Left renal cortex interstitium (tissue), 4 donors: ENCODE measurements at places on chromosomes 7 and 10. TPM values are rescaled to one million over a fixed set of nuclear protein-coding genes. Genes with fewer than 3 reads are reported as not detected.

The ZNF680 gene
- 18.0 TPM for polyA plus RNA-seq

The PPP1R3C gene
- polyA plus RNA-seq, result 39.1 TPM

The OR2A12 gene
- polyA plus RNA-seq, result 0.03 TPM

The CDC14C gene
- polyA plus RNA-seq, result not detected

- DNase-seq, result no peak
Measured at GRCh38 chr10:117476716-117477115, 65.8 kb upstream of the EMX2 start.

DNA sequence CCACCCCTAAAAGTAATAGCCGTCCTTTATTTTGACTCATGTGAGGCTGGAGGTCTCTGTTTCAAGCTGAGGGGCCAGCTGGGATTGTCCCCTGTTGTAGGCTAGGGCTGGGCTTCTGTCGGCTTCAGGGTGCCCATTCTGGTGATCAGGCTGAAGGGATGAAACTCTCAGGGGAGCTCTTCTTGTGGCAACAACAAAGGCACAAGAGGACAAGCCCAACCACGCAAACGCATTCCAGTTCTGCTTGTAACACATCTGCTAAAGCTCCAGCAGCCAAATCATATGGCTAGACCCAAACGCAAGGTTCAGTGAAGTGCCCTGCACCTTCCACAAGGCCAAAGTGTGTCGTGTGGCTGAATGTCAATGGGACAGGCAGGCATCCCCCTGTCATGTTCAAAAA, 405.7 kb downstream of the INHBA start:
- no peak for DNase-seq
